Natural killer cell (primary cell): ENCODE measurements at places on chromosomes 3 and 15. TPM values are rescaled to one million over a fixed set of nuclear protein-coding genes. Genes with fewer than 3 reads are reported as not detected.

DNA sequence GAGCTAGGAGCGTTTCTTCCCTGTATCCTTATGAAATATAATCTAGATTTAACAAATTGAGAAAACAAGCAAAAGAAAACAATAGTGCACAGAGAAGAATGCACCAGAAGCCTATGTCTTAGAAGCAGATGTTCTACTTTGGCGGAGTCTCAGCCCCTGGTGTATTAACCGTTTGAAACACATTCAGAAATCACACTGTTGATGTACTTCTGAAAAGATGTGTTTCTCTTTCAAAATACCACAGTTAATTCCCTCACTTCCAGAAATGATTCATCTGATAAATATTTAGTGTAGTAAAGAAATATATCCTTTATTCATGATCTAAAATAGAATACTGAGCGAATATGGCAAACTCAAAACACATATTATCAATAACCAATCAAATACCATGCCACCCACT lies 77.7 kb downstream of the CBLB start:
- H3K4me1 ChIP-seq: peaks cover 7% of the 10 kb centered on the region
- DNase-seq: no peak
- no peaks in the 10 kb centered on the region for H3K36me3 ChIP-seq
- H3K27me3 ChIP-seq: no peaks in the 10 kb centered on the region

GRCh38 chr15:41842229-41842628 lies 3.6 kb downstream of the PLA2G4B start:
- H3K36me3 ChIP-seq: peaks cover 27% of the 10 kb centered on the region
- no peak overlapping the region for H3K27ac ChIP-seq
- H3K27me3 ChIP-seq: no peaks in the 10 kb centered on the region
- DNase-seq: no peak
- H3K4me3 ChIP-seq: no peak overlapping the region

DNA sequence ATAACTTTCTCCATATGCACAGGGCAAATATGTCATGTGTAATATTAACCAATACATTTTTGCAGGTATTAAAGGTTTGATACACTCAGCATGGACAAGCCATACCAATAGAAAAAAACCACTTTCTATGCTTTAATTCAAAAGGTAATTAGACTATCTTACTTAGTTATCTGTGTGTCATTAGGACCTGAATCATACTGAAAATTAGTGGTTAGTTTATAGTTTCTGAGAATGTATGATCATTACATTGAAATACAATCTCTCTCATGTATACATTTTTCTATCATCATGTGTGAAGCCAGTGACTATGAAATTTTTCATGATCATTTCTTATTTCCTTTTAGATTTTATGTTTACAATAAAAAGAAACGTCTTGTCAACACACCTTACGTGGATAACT lies 16.3 kb downstream of the RPS27L start:
- no peaks in the 10 kb centered on the region for H3K27me3 ChIP-seq
- H3K27ac ChIP-seq: no peak overlapping the region
- no peak overlapping the region for H3K4me3 ChIP-seq
- DNase-seq: no peak
- H3K36me3 ChIP-seq: peaks cover 4% of the 10 kb centered on the region
- no peaks in the 10 kb centered on the region for H3K4me1 ChIP-seq

GRCh38 chr15:57218826-57219576 lies 157.3 kb upstream of the CGNL1 start:
- no peaks in the 10 kb centered on the region for H3K27me3 ChIP-seq
- no peak overlapping the region for H3K27ac ChIP-seq
- no peaks in the 10 kb centered on the region for H3K36me3 ChIP-seq
- no peak overlapping the region for H3K4me3 ChIP-seq
- no peak for DNase-seq

DNA sequence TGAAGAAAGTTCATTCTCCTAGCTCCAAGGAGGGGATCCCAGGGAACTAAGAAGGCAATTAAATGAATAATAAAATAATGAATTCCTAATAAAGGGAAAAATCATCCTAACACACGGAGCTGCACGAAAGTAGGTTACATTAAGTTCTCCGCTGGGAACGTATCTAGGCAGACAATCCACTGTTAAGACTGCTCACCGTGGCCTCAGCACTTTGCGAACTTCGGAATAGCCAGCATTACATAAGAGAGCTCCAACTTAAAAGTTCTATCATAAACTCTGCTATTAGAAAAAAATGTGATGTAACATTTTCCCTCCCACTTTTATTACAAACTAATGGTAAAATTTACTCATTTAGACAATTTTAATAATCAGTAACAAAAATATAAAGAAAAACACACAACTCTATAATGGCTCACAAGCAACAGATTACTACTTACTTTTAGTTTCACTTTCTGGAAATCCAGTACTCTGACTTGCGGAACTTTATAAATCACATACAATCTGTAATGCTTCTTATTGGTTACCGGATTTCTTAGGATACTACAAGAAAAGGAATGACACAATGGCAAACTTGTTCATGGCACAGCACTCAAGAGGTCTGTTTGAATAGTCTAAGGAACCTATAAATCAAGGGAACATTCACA lies 8.5 kb downstream of the SNRPA1 start:
- H3K27me3 ChIP-seq: no peaks in the 10 kb centered on the region
- no peak overlapping the region for H3K27ac ChIP-seq
- H3K36me3 ChIP-seq: peaks cover 70% of the 10 kb centered on the region
- DNase-seq: no peak

GRCh38 chr3:154121701-154122551 lies 736 bp downstream of the ARHGEF26 start:
- peaks cover 17% of the 10 kb centered on the region for H3K4me1 ChIP-seq
- no peak for DNase-seq
- no peaks in the 10 kb centered on the region for H3K36me3 ChIP-seq
- H3K27me3 ChIP-seq: peaks cover 29% of the 10 kb centered on the region
- H3K4me3 ChIP-seq: peak overlapping the region; percentile 33
- H3K27ac ChIP-seq: no peak overlapping the region

DNA sequence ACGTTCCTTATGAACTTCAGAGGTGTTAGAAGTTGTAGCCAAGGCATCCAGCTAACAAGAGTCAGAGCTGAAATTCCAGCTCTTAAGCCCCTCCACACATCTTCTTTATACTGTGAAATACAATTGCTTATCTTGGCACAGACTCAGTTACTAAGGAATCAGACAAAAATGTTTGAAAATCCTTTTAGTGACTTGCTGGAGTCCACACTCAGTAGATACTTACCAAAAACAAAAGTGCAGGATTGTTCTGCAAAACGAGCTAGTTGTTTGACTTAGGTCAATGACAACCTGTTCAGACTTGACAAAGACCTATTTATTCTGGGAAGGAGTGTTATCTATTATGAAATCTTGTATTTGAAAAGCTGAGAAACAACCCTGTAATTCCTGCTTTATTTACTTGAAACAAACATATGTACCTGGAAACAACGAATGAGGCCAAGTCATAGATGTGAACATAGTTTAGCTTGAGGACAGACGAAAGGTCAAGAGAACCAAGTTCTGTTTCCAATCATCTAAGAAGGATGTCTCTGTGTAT lies 38.5 kb downstream of the B3GNT5 start:
- H3K4me3 ChIP-seq: no peak overlapping the region
- H3K4me1 ChIP-seq: no peaks in the 10 kb centered on the region
- no peak overlapping the region for H3K27ac ChIP-seq
- H3K36me3 ChIP-seq: no peaks in the 10 kb centered on the region
- H3K27me3 ChIP-seq: no peaks in the 10 kb centered on the region

DNA sequence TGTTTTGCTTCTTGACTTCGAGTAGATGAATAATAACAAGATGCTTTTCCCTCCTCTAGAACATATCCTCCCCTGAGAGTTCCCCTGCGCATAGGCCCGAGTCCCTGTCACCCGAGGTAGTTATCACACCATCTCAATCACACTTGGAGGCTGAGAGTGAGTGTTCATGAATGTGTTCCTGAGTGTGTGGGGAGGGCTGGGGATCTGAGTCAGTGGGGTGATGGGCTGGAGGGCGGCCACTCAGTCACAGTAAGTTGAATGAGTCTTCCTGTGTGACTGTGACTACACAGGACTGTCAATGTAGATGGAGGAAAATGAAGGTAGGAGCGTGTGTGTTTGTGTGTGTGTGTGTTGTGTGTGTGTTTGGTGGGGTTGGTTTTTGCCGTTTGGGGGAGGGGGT lies 71.0 kb downstream of the SETD5 start:
- H3K36me3 ChIP-seq: peaks cover 83% of the 10 kb centered on the region
- DNase-seq: no peak
- H3K27me3 ChIP-seq: no peaks in the 10 kb centered on the region
- no peak overlapping the region for H3K27ac ChIP-seq
- no peaks in the 10 kb centered on the region for H3K4me1 ChIP-seq

- no peak overlapping the region for H3K4me3 ChIP-seq
- no peaks in the 10 kb centered on the region for H3K27me3 ChIP-seq
- H3K4me1 ChIP-seq: no peaks in the 10 kb centered on the region
- H3K36me3 ChIP-seq: no peaks in the 10 kb centered on the region
- no peak for DNase-seq
Observed at GRCh38 chr3:10667269-10667668, 148.8 kb upstream of the SLC6A11 start.

DNA sequence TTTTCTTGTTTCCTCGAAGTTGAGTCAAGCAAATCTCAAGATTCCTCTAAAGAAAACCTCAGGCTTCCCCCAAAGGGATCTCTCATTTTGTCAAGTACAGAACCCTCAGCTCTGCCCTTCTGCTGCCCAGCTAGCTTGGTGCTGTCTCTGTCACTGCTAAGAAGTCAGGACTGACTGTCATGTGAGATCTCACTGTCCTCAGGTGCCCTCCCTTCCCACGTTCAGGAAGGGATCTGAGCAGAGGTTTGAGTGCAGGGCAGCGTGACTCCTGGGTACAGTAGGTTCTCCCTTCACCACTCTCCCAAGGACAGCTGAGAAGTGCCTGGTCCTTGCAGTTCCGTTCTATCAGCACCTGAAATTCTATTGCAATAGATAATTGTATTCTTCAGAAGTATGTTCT lies 229.7 kb downstream of the SLCO3A1 start:
- peaks cover 4% of the 10 kb centered on the region for H3K4me1 ChIP-seq
- H3K27ac ChIP-seq: no peak overlapping the region
- no peak for DNase-seq

- H3K4me3 ChIP-seq: no peak overlapping the region
- no peaks in the 10 kb centered on the region for H3K27me3 ChIP-seq
- H3K27ac ChIP-seq: peak overlapping the region; percentile 3
- DNase-seq: peak; percentile 19
- peaks cover 22% of the 10 kb centered on the region for H3K4me1 ChIP-seq
- H3K36me3 ChIP-seq: no peaks in the 10 kb centered on the region
Observed at GRCh38 chr3:187774185-187774789, 29.0 kb upstream of the BCL6 start.

- DNase-seq: no peak
- peaks cover 30% of the 10 kb centered on the region for H3K36me3 ChIP-seq
- H3K4me3 ChIP-seq: no peak overlapping the region
- no peaks in the 10 kb centered on the region for H3K4me1 ChIP-seq
- H3K27ac ChIP-seq: no peak overlapping the region
- H3K27me3 ChIP-seq: no peaks in the 10 kb centered on the region
Observed at GRCh38 chr3:184884359-184885017, 72.5 kb downstream of the VPS8 start.

DNA sequence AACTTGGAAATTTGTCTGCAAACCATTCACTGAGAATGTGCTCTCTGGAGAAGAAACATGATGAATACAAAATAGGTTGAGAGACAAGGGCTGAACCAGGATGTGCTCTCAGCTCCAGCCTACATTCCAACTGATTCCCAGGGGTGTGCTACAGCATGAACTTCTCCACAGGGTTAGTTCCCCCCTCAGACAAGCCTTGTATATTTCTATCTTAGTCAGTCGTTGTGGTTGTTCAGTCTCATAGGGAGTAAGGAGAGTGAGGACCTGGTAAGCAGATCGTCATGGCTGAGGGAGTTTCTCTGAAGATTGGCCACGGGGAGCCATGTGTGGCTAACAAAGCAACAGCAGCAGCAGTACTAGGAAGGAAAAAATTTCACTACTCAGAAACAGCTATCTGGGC lies 919.7 kb upstream of the CADM2 start:
- no peak overlapping the region for H3K4me3 ChIP-seq
- H3K27ac ChIP-seq: no peak overlapping the region
- no peaks in the 10 kb centered on the region for H3K27me3 ChIP-seq
- no peaks in the 10 kb centered on the region for H3K4me1 ChIP-seq

- H3K36me3 ChIP-seq: no peaks in the 10 kb centered on the region
- peak; percentile 14 for DNase-seq
- H3K4me3 ChIP-seq: no peak overlapping the region
- H3K27ac ChIP-seq: no peak overlapping the region
- H3K4me1 ChIP-seq: no peaks in the 10 kb centered on the region
- no peaks in the 10 kb centered on the region for H3K27me3 ChIP-seq
Observed at GRCh38 chr3:7964899-7965298, 536.7 kb upstream of the LMCD1 start.

DNA sequence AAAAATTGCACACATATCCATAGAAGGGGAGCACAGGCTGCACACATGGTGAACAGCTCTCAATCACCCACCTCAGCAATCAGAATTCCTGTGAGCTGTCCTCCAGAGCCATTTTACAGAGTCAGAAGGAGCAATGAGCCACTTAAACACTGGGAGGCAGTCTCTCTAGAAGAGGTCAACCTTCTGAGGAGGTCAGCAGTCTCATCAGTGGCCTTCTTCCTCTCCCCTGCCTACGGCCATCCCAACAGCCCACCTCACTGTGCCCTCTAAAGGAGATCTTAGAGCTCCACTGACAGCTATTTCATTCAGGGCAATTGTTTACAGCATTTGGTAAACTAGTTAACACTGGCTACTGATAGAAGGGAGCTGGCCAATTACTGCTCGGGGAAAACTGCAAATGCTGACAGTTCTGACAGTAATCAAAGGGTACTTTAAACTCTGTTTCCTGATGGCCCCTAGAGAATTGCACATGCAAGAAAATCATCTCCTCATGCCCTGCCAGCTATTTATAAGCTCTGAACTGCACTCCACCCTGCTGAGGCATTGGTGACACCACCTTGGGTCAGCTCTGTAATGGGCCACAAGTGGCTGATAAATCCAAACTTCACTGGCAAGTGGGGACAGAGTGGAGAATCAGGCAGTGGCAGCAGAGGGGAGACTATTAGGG lies 42.1 kb upstream of the TSPAN3 start:
- H3K36me3 ChIP-seq: peaks cover 10% of the 10 kb centered on the region
- no peak overlapping the region for H3K4me3 ChIP-seq
- H3K4me1 ChIP-seq: no peaks in the 10 kb centered on the region

PAQR5 gene
- total RNA-seq: 0.59 TPM

PATL2 gene
- total RNA-seq: 101 TPM

MYO5C gene
- total RNA-seq: 0.60 TPM

GPR27 gene
- total RNA-seq: 2.8 TPM

GOLGA8T gene
- total RNA-seq: 3.0 TPM

BOC gene
- total RNA-seq: not detected

FEZF2 gene
- not detected for total RNA-seq

TGFBR2 gene
- 70.4 TPM for total RNA-seq

CLDN18 gene
- total RNA-seq: not detected
